SK-N-SH treated with all-trans-retinoic acid at 6 μM for 48 hours (cell line): ENCODE measurements at places on chromosomes 6 and 20.

DNA sequence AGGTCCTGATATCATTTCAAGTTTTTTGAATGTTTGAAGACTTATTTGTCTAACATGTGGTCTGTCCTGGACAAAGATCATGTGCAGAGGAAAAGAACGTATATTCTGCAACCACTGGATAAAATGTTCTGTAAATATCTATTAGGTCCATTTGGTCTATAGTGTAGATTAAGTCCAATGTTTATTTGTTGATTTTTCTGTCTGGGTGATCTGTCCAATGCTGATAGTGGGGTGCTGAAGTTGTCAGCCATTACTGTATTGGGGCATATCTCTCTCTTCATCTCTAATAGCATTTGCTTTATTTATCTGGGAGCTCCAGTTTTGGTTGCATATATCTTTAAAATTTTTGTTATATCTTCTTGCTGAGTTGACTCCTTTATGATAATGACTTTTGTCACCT is 258.4 kb upstream of the CITED2 start:
- no peak for ATAC-seq

DNA sequence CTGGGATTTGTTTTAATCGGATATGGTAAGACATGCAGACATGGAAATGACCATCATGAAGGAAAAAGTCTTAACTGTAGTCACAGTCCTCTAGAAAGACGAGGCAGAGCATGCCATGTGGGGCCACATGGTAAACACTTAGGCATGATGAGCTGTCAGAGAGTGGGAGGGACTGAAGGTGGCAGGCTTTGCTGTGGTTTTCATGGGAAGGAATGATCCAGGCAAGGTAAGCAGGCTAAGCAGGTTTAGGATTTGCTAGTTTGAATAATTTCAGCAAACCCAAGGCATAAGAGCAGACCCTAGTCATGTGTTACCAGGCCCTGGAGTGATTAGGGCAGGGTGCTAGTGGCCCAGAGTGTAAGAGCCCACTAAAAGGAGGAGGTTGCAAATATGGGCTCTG is 47.2 kb upstream of the STMND1 start:
- ATAC-seq: no peak

GRCh38 chr20:13744352-13744751 is 40.4 kb downstream of the ESF1 start:
- ATAC-seq: no peak

- ATAC-seq: no peak; the same call in 2 of the 3 replicates
Observed at GRCh38 chr6:144660561-144661115, 375.5 kb downstream of the UTRN start.

DNA sequence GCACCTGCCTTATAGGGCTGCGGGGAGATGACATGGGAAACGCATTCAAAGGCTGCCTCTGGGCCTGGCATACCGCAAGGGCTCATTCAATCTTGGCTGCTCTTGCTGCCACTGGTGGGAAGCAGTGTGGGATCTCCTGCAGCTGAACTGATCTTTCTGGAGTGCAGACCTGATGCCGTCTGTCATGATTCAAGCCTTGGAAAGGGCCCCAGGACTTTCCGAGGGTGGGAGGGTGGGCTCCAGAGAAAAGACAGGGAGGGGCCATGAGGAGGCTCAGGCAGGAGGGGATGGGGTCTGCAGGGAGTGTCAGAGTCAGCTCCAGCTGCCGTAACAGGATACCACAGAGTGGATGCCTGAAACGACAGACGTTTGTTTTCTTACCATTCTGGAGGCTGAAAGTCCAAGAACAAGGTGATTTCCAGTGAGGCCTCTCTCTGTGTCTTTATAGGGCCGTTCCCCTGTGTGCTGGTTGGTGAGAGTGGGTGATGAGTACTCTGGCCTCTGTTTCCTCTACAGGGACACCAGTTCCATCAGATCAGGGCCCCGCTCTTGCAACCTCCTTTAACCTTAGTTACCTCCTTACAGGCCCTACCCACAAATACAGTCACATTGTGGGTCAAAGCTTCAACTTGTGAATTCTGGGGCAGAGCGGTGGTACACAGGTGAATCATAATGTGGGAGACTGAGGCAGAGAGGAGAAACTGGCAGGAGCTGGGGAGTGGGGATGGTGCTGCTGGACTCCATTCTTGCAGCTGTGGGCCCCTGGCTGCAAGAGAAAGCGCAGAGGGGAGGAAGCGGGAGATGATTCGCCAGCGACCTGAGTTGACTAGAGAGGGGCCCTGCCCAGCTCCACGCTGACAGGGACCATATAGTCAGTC is 148.4 kb downstream of the SYCP2 start:
- ATAC-seq: no peak
